Right cardiac atrium (tissue), 5 donors: ENCODE measurements at places on chromosomes 2 and 18.

GRCh38 chr2:125867908-125868307, 788.0 kb upstream of the GYPC start:
- DNase-seq = no peak

DNA sequence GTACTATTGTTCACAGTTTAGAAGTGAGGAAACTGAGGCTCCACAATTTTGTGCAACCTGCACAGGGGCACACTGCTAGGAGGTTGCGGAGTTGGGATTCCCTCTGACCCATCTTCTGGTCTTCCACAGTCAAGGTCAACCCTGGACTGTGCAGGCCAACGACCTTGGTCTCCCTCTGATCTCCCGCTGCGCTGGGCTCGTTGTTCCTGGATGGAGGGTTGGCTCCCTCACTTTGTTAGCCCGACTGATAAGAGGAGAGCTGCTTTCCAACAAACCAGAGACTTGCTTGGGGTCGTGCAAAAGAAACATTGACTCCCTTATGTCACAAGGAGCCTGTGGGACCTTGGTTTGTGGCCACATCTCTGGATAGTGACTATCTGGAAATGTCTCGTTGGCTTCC, 187.6 kb downstream of the MYCN start:
- DNase-seq = no peak

GRCh38 chr18:33720133-33720532, 142.1 kb downstream of the ASXL3 start:
- DNase-seq = no peak

DNA sequence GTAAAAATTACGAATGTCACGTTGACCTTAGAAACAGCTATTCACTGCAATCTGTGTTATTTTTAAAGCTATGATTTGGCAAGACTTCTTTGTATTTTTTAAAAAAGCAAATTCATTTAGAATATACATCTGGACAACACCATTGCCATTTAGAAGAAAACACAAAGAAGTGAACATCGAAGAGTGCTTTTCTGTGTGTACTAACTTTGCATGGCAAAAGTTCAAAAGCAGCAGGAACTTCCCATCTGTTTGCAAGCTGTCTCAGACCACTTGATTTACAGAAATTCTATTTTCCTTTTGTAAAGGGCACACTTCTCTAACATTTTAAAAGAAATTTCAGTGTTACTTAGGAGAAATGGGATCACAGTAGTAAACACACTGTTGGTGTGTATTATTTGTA, 145.9 kb downstream of the CALCRL start:
- DNase-seq = no peak

DNA sequence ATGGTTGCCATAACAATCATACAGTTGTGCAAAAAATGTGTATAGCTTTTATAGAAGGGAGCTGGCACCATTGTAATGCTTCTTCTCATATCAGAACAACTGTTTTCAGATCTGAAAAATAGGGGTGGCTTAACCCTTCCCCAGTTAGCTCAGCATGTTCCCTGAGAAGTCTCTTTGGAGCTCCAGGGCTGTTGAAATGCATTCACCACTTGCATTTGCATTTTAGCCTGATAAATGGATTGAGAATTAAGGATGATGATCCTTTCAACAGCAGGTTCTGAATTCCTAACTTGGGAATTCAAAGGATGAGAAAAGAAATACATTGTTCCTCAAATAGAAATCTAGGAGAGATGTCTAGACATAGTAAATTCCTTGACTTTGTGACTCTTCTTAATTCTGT, 181.7 kb upstream of the ALPP start:
- DNase-seq = no peak

GRCh38 chr18:54229421-54230059, 5.1 kb upstream of the MBD2 start:
- DNase-seq = no peak

DNA sequence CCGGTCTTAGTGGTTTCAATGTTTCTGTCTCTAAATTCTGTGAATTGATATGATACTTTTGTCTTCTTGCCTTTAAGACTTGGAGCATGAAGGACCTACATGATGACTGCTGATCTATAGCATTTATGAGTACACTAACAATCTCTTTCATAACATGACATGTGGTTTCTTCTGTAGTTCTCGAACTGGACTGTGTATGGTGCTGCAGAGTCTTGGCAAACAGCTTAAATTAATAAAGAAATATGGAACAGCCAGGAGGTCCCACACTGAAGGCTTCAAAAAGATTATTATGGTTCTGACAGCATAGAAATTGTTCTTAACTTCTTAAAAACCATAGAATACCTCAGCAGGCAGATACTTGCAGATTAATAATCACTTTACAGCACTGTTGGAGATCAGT, 145.0 kb downstream of the DCC start:
- DNase-seq = no peak

DNA sequence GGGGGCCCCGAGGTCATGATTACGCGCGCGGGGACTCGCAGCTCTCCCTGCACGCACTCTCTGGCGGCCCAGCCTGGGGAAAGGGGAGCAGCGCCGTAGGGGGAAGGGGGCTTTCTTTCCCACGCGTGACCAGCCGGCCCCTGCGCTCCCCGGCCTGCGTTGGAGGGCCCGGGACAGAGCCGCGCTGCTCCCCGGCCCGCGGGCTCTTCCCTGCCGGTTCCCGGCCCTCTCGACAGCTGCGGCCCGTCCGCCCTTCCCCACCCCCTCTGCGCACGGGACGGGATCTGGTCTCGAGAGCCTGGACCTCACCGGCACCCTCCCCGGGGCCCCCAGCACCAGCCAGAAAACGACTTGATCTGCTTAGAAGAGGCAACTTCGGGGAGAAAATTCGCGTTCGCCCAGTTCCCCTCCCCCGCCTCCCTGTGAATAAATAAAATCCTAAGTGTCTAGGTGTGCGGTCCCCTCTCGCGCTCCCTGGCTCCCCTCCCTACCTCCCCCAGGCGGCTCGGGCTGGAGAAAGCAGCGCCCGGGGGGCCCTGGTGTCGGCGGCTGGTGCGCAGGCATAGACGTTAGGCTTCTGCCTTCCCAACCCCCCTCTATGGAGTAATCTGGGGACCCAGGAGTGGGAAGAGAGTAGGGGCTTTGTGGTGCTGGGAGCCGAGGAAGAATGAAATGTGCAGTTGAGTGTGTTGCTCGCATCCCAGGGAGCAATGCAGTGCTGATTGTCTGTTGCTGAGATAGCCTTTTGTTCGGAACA, 803 bp upstream of the FIGN start:
- peak; percentile 81 for DNase-seq

GRCh38 chr2:85766229-85766628, 12.4 kb downstream of the ATOH8 start:
- peak; percentile 55 for DNase-seq

DNA sequence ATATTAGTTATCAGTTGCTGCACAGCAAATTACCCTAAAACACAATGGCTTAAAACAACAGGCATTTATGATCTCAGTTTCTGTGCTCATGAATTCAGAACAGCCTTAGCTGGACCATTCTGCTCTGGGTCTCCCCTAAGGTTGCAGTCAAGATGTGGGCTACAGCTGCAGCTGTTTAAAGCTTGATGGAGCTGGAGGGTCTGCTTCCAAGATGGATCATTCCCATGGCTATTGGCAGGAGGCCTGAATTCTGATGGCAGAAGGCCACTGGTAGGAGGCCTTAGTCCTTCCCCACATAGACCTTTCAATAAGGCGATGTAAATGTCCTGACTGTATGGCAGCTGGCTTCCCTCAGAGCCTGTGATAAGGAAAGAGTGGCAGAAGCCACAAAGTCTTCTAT, 118.6 kb upstream of the SERPINE2 start:
- DNase-seq = peak; percentile 67

DNA sequence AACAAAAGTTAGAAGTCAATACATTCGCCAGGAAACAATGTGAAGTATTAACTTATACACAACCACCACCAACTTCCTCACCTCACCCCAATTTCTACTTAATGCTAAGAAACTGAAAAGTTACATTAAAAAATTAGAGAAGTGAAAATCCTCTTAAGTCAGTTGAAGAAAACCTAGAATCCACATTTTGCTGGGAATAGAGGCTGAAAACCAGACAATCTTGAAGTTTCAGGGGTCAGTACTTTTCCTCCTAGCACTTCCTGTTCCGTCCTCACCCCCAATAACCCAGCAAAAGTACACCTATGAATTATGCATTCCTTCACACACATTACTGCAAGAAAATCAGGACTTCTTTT, 6.3 kb downstream of the YES1 start:
- no peak for DNase-seq

DNA sequence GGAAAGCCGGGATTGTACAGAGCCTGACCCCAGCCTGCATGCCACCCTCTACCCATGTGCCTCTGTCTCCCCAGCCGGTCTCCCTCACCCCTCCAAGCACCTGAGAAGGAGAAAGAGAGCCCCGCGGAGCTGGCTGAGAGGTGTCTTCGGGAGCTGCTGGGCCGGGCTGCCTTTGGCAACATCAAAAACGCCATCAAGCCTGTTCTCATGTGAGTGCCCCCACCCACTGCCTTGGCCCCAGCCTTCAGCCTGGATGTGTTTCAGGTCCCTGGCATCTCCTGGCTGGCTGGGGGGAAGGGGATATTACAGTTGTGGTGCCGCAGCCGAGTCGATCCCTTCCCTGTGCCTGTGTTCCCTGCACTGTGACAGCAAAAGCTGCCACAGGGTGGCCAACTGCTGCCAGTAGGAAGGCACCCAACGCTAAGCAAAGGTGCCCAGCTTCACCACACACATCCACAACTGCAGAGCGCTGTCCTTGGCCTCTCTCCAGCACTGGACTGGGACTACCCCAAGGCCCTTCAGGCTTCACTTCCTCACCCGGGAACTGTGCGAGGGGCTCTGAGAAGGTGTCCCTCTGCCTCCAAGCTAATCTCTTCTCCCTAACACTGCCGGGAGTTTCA, 38.4 kb downstream of the POMC start:
- DNase-seq = no peak

- DNase-seq = no peak
These were observed 1611.9 kb upstream of the ZEB2 start for GRCh38 chr2:146131785-146132184.

- no peak for DNase-seq
These were observed 396.3 kb downstream of the RIT2 start for GRCh38 chr18:42719221-42719620.

DNA sequence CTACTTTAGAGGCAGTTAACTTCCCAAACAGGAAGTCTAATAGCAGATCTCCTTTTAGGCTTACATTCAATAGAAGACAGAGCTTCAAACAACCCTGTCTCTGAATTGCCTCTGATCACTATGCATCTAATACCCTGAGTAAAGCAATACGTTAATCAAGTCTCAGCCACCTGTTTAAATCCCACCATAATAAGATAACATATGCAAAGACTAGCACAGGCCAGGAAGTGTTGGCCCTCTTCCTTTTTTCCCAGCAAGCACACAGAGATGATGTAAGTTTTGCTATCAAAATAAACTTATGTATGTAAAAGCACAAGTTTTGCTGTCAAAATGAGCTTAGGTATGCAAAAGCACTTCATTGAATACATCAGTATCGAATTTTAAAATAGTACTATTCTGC, 385.5 kb downstream of the RND3 start:
- no peak for DNase-seq

DNA sequence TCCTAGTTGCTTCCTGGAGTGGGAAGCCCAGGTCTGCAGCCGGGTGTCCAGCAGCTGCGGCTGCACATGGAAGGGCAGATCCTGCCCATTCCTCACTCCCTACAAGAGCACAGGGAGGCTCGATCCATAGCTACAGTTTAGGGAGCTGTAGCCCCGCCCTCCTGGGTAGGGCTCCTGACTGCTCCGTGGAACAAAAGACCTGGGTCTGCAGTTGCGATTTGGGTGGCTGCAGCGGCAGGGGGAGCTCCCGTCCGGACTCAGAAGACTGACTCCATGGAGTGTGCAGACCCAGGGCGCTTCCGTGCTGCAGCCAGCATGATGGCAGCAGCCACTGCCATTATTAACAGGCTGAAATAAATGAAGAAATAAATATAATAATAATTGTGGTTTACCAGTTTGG, 157.3 kb downstream of the CTNNA2 start:
- no peak for DNase-seq

- DNase-seq = no peak
These were observed 24.5 kb upstream of the SPRED2 start for GRCh38 chr2:65456886-65457285.

GRCh38 chr2:68720665-68721064, 13.9 kb upstream of the ARHGAP25 start:
- no peak for DNase-seq

DNA sequence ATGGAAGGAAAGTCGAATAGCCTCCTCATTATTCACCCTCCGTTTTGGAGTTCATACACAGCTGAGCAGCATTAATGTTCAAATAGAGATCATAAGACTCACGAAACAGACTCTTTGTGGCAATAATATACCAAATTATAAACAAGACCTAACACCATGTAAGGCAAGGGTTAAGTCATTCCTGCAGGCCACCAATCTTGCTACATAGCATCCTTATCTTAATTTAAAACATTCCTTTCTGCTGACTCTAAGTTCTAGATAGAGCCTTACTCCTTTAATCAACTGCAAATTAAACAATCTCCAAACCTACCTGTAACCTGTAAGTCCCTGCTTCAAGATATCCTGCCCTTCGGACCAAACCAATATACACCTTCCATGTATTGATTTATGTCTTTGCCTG, 178.0 kb downstream of the PDE11A start:
- DNase-seq = no peak

DNA sequence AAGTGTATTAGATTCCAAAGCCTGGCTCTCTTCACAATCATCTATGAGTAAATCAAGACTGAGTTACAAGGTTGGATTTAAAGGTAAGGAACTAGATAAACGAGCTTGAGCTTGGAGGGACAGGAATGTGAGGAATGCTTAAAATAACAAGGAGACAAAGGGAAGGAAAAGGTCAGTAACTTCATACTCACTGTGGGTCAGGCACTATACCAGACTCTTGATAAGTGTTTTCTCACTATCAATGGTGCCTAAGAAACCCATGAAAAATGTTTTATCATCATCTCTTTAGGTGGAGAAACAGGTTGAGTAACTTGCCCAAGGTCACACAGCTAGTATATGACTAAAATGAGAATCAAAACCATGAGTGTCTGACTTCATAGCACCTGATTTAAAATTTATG, 212.1 kb downstream of the CDH2 start:
- no peak for DNase-seq

GRCh38 chr2:82120115-82120514, 1815.6 kb upstream of the LRRTM1 start:
- DNase-seq = no peak

DNA sequence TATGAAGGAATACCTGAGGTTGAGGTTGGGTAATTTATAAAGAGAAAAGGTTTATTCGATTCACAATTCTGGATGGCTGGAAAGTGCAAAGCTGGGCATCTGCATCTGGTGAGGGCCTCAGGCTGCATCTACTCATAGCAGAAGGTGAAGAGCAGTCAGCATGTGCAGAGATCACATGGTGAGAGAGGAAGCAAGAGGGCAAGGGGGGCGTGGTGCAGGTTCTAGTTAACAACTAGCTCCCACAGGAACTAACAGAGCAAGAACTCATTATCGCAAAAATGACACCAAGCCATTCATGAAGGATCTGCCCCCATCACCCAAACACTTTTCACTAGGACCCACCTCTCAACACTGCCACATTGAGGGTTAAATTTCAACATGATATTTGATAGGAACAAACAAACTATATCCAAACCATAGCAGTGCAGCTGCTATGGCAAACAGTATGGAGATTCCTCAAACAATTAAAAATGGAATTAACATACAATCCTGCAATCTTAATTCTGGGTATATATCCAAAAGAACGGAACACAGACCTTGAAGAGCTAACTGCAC, 72.8 kb upstream of the LDLRAD4 start:
- DNase-seq = no peak
